ENCODE measurements at places on chromosomes 12 and 14.

DNA sequence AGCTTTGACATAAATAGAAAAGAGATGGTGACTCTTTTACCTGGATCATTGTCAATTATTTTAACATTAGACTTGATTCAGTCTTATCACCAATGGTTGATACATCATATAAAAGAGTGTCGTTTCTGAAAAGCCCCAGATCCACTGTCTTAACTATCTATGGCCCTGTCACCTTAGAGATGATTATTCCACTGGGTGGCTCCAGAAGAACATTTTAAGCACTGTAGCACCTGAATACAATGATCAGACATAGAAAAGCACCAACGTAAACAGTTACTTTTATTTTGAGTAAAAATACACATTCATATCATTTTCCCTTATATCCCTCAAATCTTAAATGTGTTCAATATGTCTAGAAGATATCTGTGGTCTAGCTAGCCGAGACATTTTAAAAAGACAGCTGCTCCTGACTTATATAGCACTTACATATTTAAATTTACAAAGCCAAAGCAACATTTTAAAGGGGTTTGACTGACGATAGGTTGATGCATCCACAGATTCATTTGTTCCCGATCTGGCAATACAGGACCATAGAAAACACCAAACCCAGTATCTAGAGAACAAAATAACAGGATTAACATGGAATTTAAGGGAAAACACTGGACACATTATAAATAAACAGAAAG lies 32.9 kb downstream of the TSPAN8 start:
- DNase-seq, result no peak

DNA sequence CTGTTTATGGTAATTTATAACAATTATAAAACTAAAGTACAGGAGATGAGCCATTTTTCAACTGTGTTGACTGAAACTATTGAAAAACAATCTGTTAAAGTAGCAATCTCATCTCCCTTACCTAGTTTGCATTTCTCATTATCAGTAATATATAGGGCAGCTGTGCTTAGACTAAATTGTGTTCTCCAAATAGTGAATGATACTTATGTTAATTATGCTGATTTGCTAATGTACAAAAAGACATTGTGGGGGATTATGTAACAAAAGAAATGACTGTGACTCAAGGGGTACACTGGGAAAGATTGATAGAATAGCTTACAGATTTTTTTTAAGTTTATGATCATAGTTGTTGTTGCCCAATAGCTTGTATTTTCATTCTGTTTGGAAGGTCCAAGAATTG lies 207.7 kb downstream of the FUT8 start:
- DNase-seq, result no peak

DNA sequence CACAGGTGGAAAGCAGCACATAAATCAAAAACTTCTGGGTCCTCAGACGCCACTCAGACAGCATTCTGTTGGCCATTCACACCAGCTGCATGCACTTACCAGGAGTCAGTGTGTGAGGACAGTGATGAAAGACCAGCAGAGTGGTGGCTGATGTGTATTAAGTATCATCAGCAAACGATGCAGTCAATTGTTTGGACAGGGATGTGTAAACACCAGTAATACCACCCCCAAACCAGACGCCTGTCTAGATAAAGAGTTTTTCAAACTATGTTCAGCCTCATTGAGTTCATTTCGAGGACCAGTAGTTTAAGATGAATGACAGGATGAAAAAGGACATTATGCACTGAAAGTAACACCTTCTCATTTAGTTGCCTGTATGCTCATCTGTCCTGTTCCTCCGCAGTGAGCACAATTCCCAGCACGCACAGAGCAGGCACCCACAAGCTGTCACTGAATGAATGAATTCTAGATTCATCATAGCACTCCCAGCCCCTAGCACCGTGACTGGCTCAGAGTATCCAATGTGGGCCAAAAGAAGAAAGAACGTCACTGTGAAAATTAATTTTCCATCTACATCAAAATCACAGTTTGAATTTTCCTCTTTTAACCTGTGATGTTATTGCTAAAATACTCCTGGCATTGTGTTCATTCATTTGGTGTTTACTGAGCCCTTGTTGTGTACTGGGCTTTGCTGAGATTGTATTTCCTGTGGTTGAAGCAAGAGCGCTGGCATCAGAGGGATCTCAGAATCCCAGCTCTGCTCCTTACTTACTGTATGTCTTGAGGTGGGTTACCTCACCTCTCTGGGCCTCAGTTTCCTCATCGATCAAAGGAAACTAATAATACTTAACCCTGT lies 124.8 kb upstream of the NOS1 start:
- no peak for DNase-seq

- DNase-seq, result no peak
These were observed 238.1 kb upstream of the SEL1L start for GRCh38 chr14:81771651-81772275.

GRCh38 chr14:39266525-39266870 lies 32.8 kb downstream of the MIA2 start:
- DNase-seq, result no peak

DNA sequence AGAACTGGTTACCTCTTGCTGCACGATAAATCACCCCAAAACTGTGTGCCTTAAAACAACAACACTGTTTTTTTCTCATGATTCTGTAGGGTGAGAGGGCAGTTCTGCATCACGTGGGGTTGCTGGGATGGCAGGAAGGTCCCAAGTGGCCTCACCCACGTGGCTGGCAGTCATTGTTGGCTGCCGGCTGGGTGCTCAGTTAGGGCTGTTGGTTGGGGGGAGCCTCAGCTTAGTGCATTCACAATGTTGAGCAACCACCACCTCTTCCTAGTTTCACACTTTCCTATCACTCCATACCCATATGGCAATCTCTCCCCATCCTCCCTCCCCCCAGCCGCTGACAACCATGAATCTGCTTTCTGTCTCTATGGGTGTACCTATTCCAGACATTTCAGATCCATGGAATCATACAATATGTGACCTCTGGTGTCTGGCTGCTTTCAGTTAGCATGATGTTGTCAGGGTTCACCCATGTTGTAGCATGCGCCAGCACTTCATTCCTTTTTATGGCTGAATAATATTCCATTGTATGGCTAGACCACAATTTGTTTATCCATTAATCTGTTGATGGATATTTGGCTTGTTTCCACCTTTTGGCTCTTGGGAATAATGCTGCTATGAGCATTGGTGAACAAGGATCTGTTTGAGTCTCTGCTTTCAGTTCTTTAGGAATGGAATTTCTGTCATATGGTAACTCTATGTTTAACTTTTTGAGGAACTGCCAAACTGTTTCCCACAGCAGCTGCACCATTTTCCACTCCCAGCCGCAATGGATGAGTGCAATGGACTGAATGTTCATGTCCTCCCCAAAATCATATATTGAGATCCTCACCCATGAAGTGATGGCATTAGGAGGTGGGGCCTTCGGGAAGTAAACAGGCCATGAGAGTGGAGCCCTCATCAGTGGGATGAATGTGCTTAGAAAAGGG lies 11.2 kb upstream of the POP5 start:
- no peak for DNase-seq

DNA sequence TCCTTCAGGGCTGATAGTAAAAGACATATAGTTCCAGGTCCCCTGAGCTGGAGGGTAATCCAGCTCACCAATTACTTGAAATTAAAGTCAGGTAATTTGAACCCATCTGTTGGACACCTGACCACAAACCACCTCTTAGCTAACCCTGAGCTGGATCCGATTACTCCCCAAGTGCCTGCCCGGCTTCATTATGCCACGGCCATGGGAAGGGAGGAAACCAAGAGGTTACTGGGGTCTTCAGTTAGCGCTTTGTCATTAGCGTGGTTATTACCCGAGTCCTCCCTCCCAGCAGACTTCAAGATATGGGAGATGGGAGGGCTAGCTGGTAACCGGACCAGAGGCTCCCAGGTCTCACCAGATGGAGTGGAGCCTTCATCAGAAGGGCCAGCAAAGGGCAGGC lies 1071.4 kb downstream of the BCL11B start:
- DNase-seq, result no peak

GRCh38 chr14:96584199-96584906 lies 82.2 kb downstream of the PAPOLA start:
- no peak for DNase-seq

DNA sequence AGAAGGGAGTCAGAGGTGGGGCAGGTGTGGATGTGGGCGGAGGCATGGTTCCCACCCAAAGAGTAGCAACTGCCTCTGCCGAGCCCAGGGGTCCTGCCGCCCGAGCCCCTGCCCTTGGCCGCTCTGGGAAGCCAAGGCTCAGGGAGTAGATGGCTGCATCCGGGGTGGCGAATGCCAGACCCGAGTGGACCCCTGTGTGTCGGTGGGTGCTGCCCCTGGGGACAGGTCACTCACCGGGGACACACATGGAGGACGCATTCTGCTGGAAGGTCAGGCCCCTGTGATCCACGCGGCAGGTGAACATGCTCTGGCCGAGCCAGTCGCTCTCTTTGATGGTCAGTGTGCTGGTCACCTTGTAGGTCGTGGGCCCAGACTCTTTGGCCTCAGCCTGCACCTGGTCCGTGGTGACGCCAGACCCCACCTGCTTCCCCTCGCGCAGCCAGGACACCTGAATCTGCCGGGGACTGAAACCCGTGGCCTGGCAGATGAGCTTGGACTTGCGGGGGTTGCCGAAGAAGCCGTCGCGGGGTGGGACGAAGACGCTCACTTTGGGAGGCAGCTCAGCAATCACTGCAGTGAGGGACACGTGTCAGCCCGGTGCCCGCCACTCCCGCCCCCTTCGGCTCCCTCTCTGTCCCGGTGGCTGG lies 329.0 kb downstream of the TMEM121 start:
- no peak for DNase-seq

GRCh38 chr12:24955853-24956252 lies 7.0 kb upstream of the BCAT1 start:
- DNase-seq, result no peak

GRCh38 chr12:4450551-4451112 lies 5.0 kb upstream of the FGF6 start:
- DNase-seq, result no peak

DNA sequence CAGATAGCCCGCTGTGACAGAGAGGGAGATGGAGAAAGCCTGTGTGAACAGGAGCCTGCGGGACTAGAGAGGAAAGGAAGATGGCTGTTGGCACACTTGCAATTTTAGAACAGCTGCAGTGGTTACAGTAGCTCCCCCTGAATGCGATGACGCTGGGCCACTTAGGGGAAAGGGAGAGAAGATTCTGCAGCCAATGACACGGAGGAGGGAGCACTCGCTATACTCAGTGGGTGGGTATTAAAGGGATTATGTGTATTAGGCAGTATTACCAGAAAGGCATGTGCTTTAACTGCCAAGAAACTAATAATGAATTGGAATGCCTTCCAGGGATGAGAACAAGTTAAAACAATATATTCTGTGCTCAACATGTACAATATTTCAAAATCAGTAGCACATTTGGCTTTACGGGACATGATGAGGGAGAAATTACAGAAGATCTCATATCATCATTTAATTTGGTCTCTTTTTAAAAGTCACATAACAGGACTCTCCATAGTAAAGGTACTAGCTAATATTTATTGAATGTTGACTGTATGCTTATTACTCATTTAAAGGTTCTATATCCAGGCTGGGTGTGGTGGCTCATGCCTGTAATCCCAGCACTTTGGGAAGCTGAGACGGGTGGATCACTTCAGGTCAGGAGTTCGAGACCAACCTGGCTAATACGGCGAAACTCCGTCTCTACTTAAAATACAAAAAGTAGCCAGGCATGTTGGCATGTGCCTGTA lies 35.9 kb upstream of the FOS start:
- no peak for DNase-seq

- DNase-seq, result no peak
These were observed 83.9 kb downstream of the FUT8 start for GRCh38 chr14:65496178-65496993.

- no peak for DNase-seq
These were observed 64.2 kb upstream of the PYGL start for GRCh38 chr14:51008446-51008845.

DNA sequence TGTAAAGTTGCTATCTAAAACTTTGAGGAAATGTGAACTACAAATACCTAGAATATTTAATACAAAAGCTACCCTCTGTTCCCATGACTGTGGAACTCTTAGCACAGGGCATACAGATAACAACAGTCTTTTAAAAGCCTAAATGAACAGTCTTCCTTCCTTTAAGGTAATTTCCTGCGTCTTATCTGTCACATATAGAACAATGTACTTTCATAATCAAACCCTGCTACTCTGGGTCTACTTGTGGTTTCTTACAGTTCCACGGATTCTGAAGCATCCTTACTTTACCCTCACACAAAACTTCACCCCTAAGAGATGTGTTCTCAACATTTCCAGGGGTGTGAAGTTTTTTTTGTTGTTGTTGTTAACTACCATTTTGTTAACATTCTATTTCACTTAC lies 5.1 kb downstream of the PKP2 start:
- no peak for DNase-seq

- DNase-seq, result no peak
These were observed 155.9 kb upstream of the NOS1 start for GRCh38 chr12:117517219-117517739.

- no peak for DNase-seq
These were observed 75.3 kb upstream of the ZDHHC17 start for GRCh38 chr12:76688631-76689030.

DNA sequence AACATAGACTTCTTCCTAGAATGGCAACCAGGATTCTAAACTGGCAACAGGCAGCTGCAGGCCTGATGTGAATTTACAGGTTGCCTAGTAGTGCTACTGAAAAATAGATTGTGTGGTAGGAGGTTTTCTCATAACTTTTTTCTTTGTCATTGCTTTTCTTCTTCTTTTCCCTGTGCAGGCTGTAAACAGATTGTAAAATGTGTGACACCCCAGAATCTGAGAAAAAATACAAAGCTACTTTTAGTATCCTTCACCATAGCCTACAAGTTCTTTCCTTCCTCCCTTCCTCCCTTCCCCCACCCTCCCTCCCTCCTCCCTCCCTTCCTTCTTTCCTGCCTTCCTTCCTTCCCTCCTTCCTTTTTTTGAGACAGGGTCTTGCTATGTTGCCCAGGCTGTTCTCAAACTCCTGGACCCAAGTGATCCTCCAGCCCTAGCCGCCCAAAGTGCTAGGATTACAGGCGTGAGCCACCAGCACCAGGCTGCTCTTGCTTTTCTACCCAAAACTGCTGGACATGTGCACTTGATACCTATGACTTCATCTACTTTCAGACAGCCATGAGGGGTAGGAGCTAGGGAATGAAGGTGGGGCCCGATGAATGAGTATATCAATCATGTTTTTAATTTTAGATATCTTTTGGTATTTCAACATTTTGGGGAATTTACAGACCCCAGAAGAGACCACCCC lies 114.2 kb upstream of the EEA1 start:
- no peak for DNase-seq

- no peak for DNase-seq
These were observed 169.0 kb downstream of the PRIMA1 start for GRCh38 chr14:93619176-93619793.

GRCh38 chr12:14207905-14208551 lies 157.5 kb upstream of the ATF7IP start:
- DNase-seq, result no peak

DNA sequence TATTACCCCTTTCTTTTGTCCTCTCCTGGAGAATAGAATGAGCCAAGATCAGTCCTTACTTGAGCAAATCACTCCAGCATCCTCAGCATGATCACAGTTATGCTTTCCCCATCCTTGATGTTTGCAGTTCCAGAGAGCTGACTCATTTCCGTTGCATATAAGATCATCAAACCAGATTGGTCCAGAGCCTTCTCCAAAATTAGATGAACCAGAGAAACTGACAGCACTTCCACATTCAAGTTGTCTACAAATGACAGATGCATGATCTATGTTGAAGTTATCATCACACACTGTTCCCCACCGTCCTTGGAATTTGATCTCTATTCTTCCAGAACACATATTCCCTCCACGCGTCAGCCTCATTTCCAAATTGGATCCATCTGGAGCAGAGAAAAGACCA lies 4.8 kb downstream of the CD163 start:
- DNase-seq, result no peak
